Foreskin keratinocyte (primary cell): ENCODE measurements at places on chromosomes 6 and 20. TPM values are rescaled to one million over a fixed set of nuclear protein-coding genes. Genes with fewer than 3 reads are reported as not detected.

DNA sequence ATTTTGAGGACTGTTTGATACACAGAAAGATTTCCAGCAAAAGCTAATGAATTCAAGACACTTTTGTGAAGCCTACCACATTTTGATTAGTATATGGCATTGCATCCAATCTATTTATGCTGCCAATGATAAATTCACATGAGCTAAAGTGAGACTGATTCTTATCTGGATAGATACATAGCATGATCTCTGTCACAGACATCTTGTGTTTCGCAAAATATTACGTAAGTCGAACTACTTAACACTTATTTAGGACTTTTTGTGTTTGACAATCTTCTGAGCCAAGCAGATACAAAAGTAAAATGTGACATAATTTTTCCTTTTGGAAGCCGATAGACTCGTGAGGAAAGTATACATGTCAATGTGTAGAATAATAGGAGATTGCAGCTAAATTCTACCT lies 251.6 kb downstream of the HACE1 start:
- no peak for DNase-seq

DNA sequence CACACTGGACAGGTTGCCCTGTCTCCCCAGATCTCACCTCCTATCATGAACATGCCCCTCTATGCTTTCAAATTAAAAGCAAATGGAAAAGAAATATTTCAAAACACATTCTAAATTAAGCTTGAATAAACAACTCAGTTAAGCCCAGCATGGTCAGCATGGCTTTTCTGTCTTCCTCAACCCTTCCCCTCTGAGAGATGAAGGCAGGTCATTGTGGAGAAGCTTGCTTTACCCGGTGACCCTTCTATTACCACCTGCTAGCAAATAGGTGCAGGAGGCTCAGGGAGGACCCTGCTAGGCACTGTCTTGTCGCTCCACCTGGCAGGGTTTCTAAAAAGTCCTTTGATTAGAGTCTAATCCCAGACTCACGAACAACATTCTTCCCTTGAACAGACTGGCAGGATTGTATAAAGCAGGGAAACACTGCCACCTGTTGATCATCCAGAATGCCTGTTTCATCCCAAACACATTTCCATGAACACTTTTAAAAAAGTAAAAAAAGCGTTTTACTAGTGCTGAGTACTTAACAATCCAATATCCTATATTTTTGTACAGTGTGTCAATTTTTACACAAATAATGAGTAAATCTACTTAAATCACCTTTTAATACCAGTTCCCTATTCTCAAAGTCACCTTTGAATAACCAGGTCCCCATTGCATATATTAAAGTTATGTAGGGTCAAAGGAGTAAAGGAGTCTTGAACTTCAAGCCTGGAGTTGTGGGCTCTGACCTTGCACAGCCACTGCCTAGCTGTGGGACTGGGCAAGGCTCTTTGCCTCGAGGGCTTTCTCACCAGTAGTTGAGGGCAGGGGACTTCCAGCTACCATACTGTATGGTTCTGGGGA lies 75.5 kb downstream of the GPR6 start:
- DNase-seq = peak; percentile 44

DNA sequence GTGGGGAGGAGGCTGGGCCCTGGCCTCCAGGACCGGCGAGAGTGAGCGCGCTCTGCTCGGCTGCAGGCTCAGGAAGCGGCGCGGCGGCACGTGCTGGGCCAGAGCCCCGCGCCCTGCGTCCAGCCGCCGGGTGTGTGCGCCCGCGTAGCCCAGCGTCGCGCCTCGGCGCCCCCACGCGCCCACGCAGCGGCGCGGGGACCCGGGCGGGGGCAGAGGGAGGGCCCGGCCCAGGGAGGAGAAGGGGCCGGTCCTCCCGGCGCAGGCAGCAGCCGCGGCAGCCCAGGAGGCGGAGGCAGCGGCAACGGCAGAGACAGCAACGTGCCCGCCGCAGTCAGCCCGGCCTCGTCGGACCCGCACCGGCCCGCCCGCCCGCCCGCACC lies at the start of gene EYA2:
TSS of gene EYA2 (plus strand) at position 265 of the 380 bp plus-strand sequence. CDS start 95,168 bp downstream, outside the sequence.
- DNase-seq = no peak

Gene EPB41L1
- polyA plus RNA-seq = 0.50 and 0.69 TPM in 2 replicates

Gene WASF1
- polyA plus RNA-seq = 11.2 and 13.8 TPM in 2 replicates

GRCh38 chr20:49381558-49382493 lies 100.6 kb downstream of the KCNB1 start:
- peak; percentile 91 for DNase-seq

DNA sequence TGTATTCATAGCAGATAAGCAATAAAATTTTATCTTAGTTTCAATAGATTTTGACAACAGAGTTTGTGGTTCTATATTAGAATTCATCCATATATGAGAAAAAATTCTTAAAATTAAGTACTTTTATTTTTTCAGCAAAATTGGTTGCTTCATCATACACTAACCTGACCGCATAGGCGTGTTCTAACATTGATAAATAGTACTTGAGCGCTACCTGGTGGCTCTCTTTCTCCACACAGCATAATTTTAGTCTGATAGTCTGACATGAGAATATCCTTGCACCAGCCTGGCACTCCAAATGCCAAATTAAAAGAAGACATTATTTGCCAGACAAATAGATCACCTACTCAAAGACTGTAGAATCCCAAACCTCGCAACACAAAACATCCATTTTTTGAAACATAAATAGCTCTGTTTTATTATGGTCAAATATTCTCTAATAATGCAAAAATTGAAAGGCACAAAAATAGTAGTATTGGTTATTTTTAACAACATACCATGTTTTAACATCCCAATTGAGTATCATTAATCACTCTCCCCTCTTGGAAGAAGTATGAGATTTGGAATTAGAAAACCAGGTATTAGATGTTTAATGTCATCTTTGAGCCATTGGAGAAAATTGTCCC lies 33.0 kb upstream of the FILIP1 start:
- DNase-seq = peak; percentile 50

Gene THBS2
- polyA plus RNA-seq = 85.3 and 98.3 TPM in 2 replicates

DNA sequence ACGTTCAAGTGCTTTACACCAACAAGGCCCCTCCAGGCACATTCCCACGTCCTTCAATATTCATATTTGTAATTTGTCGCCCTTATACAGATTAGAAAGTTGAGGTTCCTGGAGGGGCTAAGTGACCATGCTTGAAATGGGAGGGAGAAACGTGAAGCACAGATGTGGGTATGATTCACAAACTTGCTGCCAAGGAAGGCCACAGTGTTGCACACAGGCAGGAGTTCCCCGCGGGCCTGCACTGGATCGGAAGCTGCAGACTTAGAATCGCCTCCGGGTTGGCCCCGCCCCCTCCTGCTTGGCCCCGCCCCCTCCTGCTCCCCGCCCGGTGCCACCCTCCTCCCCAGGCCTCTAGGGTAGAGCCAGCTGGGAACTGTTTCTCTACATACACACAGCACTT lies 58.2 kb upstream of the QKI start:
- peak; percentile 47 for DNase-seq

DNA sequence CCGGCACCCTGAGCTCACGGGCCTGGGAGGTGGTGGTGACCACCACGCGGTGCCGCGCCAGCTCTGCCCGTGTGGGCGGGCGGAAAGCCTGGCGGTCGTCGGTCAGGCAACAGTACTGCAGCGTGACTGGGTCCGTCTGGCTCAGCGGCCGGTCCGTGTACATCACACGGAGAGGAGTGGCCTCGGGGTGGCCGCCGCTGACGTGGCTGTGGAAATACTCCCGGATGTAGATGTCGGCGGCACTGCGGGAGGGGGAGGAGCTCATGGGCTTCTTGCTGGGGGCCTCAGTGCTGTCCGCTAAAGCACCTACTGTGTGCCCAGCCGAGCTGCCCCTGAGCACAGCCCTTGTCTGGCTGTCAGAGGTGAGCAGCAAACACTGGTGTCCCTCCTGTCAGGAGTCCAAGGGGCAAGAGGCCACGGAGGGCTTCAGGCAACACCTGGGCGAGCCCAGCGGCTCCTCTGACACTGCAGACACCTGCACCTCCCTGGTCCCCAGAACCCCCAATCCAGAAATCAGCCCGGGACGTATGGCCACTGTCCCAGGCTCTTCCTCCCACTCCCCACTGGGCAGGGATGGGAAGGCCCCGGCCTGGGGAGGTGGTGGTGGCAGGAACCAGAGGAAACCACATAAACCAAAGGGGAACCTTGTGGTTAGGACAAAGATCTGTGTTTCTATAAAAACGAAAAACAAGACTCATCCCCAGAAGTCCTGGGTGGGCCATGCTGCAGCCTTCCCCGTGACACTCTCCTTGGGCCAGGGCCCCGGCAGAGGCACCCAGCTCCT lies 6.5 kb downstream of the HELZ2 start:
- DNase-seq = no peak

- no peak for DNase-seq
Observed at GRCh38 chr6:21823371-21823770, 229.8 kb downstream of the SOX4 start.

Gene CD109
- polyA plus RNA-seq = 7.8 and 10.2 TPM in 2 replicates

DNA sequence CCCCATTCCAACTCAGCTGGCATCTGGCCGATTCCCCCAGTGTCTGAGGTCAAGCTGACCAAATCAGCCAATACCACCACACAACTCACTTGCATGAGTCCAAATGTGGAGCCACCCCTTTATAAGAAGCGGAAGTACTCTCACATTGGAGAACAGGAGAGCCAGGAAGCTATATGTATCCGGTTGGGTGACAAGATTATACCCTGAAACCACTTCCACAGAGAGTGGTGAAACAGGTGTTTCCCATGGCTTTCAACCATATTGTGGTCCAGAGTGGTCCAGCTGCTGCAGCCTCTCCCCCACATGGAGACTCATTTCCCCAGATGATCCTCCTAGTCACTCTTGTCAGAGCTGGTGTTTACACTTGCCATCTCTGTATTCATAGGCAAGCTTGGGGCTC lies 24.0 kb upstream of the SERINC1 start:
- no peak for DNase-seq

DNA sequence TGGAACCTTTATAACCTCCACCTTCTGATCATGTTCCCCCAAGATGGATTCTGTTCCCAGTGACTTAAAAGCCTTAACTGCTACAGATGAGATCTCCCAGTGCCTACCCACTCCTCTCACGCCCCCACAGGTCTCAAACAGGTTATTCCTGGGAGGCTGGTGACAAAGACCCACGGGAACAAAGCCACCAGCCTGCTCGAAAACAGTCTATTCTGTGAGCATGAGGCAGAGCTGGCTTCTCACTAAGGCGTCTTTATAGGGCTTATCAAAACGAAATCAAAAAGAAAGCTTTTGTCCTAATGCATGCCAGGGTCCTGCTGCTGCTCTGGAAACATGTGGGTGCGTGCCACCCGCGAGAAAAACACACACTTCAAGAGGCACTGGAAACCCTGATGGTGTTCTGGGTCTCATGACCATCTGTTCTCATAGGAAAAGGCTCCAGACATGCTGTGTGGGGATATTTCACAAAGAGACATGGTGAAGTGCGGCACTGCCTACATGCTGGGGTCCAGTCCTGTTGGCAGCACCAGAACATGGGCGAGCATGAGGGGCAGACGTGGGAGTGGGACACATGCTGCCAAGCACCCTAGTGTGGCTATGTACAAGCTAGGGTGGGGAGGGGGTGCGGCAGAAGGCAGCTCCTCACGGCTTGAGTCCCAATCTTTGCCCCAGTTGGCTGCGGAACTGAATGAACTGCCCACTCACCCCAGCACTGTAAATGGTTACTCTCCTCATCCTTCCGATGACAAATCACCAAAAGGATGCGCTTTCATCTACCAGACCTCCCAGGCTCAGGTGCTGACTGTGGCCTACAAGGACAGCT lies 2.1 kb downstream of the FKBP1A start:
- DNase-seq = no peak

Gene F13A1
- polyA plus RNA-seq = not detected in 2 replicates

Gene TPX2
- polyA plus RNA-seq = 47.2 and 65.4 TPM in 2 replicates

- no peak for DNase-seq
Observed at GRCh38 chr20:22795433-22795832, 211.1 kb upstream of the FOXA2 start.

DNA sequence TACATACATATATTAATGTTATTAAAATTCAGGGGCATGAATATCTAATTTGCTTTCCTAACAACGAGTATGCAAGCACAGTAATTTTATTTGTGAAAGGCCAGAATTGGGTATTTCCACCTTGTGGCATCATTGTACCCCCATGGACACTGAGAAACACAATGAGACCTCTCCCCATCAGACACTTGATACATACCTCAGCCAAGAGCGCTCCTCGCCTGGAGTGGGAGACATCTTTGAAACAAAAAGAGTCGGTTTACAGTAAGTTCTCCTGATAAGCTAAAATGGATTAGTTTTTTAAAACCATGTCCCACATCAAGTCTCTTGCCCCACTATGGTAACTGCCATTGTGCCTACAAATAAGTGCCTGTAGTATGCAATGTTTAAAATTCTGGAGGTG lies 2.1 kb downstream of the CNR1 start:
- DNase-seq = no peak

- DNase-seq = no peak
Observed at GRCh38 chr6:99521633-99522151, 6.5 kb upstream of the USP45 start.

DNA sequence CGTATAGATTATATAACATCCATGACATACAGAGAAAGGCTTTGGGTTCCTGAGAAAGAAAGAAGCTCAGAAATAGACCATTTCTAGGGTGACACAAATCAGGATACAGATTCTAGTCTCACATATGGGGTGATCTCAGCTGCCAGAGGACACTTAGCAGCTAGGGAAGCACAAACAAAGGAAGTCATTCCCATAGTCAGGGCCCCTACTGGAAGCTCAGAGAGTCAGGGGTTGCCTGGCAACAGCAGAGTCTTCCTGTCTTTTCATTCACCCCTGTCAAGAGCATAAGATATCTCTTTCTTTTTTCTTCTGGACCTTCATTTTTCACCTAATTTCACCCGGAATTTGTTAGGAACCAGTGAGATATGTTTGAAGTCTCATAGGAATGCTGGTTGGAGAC lies 81.9 kb upstream of the IYD start:
- DNase-seq = no peak

DNA sequence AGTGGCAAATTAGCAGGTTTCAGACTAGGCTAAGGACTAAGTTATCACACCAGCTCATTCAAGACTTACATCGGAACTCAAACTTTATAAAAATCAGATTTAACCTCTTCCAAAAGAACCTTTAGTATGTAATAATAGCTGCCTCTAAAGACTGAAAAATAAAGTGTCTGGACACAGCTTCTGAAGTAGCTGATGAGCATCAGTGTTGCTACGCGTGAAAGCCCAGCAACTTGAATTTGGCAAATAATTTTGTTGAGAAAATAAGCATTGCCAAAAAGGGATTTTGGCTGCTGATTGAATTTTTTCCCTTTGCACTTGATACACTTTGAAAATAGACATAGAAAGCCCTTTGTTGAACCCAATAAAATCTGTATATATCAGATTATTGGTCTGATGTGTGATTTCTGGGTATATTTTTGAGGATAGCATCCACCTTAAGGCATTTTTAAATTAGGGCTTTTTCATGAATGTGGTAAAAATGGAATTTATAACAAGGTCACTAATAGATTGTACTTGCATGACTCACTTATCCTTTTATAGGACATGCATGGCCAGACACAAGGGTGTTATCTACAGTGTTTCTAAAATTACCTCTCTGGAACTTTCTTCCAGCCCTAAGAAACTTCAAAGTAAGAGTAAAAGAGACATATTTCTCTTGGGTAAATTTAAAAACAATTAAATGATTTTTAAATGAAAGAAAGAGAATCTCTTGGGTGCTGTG lies 350.4 kb downstream of the TENT5A start:
- DNase-seq = no peak

- DNase-seq = no peak
Observed at GRCh38 chr6:135458051-135458450, 39.5 kb downstream of the AHI1 start.

Gene ISM1
- 0.68 and 1.8 TPM in 2 replicates for polyA plus RNA-seq
